ENCODE measurements at places on chromosomes 4 and X.

GRCh38 chr4:113899271-113900070, 80.0 kb downstream of the ARSJ start:
- no peak for DNase-seq

GRCh38 chrX:11953615-11954014, 184.7 kb upstream of the FRMPD4 start:
- no peak for DNase-seq

GRCh38 chrX:22300130-22300529, 27.4 kb downstream of the CBLL2 start:
- no peak for DNase-seq

DNA sequence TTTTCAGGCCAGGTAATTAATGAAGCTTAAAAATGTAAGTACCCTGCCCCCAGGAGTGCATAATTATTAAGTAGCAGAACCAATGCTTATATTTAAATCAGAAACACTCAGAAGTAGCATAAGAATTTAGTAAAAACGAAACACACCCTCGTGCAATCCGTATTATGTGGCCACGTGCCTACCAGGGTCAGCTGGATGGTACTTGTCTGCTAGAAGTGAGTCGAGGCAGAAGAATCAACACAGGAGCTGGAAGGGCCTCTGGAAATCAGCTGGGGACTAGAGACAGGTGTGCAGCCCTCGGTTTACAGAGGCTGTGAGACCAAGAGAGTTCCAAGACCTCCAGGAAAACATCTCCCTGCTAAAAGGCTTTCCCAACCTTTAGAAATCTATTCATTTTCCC, 559 bp upstream of the FAM47E start:
- no peak for DNase-seq

GRCh38 chr4:145048817-145049216, 49.2 kb downstream of the ANAPC10 start:
- no peak for DNase-seq
